Daoy (cell line): ENCODE measurements at places on chromosomes 6 and 20. TPM values are rescaled to one million over a fixed set of nuclear protein-coding genes. Genes with fewer than 3 reads are reported as not detected.

Gene HDGFL1
- total RNA-seq, result not detected in 2 replicates

Gene GPX5
- not detected in 2 replicates for total RNA-seq

Gene LY86
- total RNA-seq, result not detected in 2 replicates

Gene WASF1
- 9.5 and 9.7 TPM in 2 replicates for total RNA-seq

Gene SIRPB1
- 0.06 and 0.11 TPM in 2 replicates for total RNA-seq

Gene EBF4
- 0.12 and 0.40 TPM in 2 replicates for total RNA-seq

Gene RBM24
- 7.9 and 12.5 TPM in 2 replicates for total RNA-seq

Gene BEND6
- 8.1 and 9.0 TPM in 2 replicates for total RNA-seq

Gene NUP153
- total RNA-seq, result 53.9 and 62.9 TPM in 2 replicates

Gene UCKL1
- 3.1 and 6.3 TPM in 2 replicates for total RNA-seq

Gene OXT
- total RNA-seq, result not detected in 2 replicates

Gene VSX1
- not detected in 2 replicates for total RNA-seq

Gene PEDS1
- 21.7 and 23.6 TPM in 2 replicates for total RNA-seq

Gene GRM1
- not detected in 2 replicates for total RNA-seq

Gene ATXN1
- 29.9 and 33.8 TPM in 2 replicates for total RNA-seq

Gene OR2B2
- not detected in 2 replicates for total RNA-seq

Gene SEMG1
- not detected in 2 replicates for total RNA-seq

Gene LINC00237
- total RNA-seq, result 4.4 TPM in 1 of 2 replicates, not detected in the other

Gene ZNF311
- 0.74 and 2.1 TPM in 2 replicates for total RNA-seq

Gene PBOV1
- total RNA-seq, result not detected in 2 replicates

Gene SLC32A1
- not detected in 2 replicates for total RNA-seq

Gene ANGPT4
- total RNA-seq, result under 0.01 and 0.03 TPM in 2 replicates

Gene RBPJL
- not detected in 2 replicates for total RNA-seq

Gene OSER1
- total RNA-seq, result 47.1 and 49.1 TPM in 2 replicates

Gene PPIL6
- total RNA-seq, result 3.8 and 4.5 TPM in 2 replicates

Gene WFDC2
- not detected in 2 replicates for total RNA-seq

Gene KHDC1L
- 0.83 TPM in 1 of 2 replicates, not detected in the other for total RNA-seq

Gene LAMA4
- total RNA-seq, result 66.6 and 76.5 TPM in 2 replicates

Gene GPLD1
- total RNA-seq, result 0.33 and 2.5 TPM in 2 replicates

Gene MATN4
- not detected in 2 replicates for total RNA-seq

Gene PTK7
- 59.8 and 61.8 TPM in 2 replicates for total RNA-seq

Gene FAM184A
- 3.8 and 4.8 TPM in 2 replicates for total RNA-seq

Gene MARCKS
- 215 and 246 TPM in 2 replicates for total RNA-seq

Gene COL10A1
- total RNA-seq, result 0.17 TPM in 1 of 2 replicates, not detected in the other

Gene SPATA25
- total RNA-seq, result not detected in 2 replicates

Gene NRSN1
- not detected in 2 replicates for total RNA-seq

Gene TPD52L1
- 4.9 and 6.4 TPM in 2 replicates for total RNA-seq

Gene ENPP5
- 1.3 and 2.5 TPM in 2 replicates for total RNA-seq

Gene SGK2
- total RNA-seq, result 0.06 TPM in 1 of 2 replicates, not detected in the other

Gene NT5E
- total RNA-seq, result 129 and 139 TPM in 2 replicates

Gene CRIP3
- total RNA-seq, result 0.34 TPM in 1 of 2 replicates, not detected in the other

Gene UBE2J1
- 19.5 and 24.7 TPM in 2 replicates for total RNA-seq

Gene LY6G5C
- total RNA-seq, result 1.8 TPM in 1 of 2 replicates, not detected in the other

Gene MUCL3
- total RNA-seq, result not detected in 2 replicates

Gene RAET1G
- total RNA-seq, result 0.27 and 0.86 TPM in 2 replicates

Gene BPIFB4
- not detected in 2 replicates for total RNA-seq

Gene RFX6
- not detected in 2 replicates for total RNA-seq

Gene PEX7
- 13.4 and 17.2 TPM in 2 replicates for total RNA-seq

Gene DEK
- total RNA-seq, result 320 and 481 TPM in 2 replicates

Gene SLC24A3
- total RNA-seq, result 0.06 TPM in 1 of 2 replicates, not detected in the other
